ENCODE measurements at places on chromosomes 6 and 20.
A peak's percentile ranks its signal among the peaks of the same experiment; 100 is the strongest.

GRCh38 chr20:34938466-34939163 is 17.0 kb downstream of the GSS start:
- DNase-seq, result no peak

GRCh38 chr20:5061213-5061612 is 58.5 kb downstream of the PCNA start:
- DNase-seq, result peak; percentile 99

GRCh38 chr6:106318061-106318460 is 7.5 kb downstream of the ATG5 start:
- no peak for DNase-seq

DNA sequence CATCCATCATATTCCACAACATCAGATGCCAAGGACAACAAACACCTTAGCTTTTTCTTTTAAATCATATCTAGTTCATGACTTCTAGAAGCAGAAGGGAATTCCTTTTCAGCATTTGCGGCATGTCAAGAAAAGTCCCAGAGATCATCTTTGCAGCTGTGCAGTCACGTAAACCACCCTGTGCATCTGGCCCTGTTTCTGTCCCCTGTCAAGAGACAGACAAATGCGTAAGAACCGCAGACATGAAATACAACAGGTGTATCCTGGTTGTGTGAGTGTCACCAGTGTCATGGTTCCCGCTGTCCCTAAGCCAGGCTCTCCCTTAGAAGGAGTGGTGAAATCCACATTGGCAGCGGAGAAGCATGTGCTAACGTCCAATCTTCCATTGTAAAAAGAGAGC is 28.1 kb downstream of the LY86 start:
- DNase-seq, result no peak

DNA sequence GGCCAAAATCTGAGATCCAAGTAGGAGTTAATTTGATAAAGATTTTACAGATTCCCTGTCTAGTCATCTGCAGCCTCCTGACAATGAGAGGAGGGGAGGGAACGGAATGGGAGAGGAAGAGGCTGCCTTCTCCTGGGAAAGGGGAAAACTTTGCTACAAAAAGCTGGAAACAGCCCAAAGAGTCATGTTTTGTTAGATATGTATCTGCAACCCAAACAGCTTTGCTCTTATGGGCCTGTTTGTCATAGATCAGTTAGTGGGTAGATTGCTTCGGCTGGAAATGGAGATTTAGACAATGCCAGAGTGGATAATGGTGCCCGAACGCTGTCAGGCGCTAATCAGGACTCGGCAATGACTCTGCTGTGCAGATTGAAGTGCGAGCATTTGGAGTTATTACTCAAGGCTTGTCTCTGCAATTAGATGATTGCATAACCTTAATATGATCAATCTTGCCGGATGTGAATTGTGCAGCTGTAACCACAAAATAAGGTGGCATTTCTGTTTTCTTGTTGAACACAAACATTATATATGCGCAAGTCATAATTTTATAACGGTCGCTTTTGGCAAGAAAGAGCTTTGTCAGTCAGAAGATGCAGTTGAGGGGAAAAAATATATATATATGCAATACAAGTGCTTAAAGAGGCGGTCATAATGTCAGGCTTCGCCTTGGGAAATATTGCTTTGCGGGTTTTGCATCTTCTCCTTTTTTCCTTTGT is 92.4 kb upstream of the MAFB start:
- DNase-seq, result no peak

DNA sequence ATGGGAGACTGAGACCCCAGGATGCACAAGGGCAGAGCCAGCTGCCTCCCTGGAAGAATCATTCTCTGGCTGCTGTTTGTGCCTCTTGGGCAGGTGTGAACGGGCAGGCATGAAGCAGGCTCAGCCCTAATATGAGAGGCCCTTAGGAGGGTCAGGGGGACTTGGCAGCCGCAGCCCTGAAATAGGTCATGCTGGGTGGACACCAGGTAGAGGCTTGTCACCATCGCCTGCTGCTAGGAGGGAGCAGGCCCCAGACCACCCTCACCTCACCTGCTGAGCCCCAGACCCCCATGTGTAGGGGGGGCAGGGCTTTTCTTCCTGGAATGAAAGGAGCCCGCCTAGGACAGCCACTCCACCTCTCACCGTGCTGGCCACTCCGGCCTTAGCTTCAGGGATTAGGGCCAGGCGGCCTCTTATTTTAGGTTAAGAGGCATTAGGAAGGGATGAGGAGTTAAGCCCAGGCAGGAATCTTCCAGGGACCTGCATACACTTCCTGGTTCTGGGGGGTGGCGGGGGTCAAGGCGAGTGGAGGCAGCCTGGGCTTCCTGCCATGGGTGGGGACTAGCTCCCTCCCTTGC is 92.4 kb downstream of the ASXL1 start:
- no peak for DNase-seq

DNA sequence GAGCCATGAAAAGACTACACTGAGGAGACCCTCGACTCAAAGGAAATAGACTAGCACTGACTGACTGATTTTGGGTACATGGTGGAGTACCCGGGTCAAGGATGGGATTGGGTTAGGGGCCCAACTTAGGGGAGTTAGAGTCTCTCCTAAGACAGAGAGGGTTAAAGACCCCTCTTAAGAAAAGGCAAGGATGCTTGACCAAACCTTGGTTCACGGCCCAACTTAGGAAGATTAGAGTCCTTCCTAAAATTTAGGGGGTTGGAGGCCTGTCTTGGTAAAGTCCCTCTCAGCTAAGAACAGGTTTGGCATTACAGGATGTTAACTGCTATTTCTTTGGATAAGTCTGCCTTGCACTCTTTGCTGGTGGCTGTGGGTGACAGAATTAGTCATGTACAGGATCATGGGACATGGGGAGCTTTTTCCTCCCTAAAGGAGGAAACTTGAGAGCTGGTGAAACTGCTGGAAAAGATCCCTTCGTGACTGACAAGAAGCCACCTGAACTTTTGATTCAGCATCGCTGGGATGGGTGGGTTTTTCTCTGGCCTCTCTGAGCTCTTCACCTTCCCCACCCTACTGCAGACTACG is 12.3 kb upstream of the SLC22A16 start:
- DNase-seq, result no peak

GRCh38 chr20:8428988-8429387 is 296.9 kb downstream of the PLCB1 start:
- no peak for DNase-seq

GRCh38 chr6:84362193-84362821 is 134.9 kb upstream of the CEP162 start:
- DNase-seq, result no peak

DNA sequence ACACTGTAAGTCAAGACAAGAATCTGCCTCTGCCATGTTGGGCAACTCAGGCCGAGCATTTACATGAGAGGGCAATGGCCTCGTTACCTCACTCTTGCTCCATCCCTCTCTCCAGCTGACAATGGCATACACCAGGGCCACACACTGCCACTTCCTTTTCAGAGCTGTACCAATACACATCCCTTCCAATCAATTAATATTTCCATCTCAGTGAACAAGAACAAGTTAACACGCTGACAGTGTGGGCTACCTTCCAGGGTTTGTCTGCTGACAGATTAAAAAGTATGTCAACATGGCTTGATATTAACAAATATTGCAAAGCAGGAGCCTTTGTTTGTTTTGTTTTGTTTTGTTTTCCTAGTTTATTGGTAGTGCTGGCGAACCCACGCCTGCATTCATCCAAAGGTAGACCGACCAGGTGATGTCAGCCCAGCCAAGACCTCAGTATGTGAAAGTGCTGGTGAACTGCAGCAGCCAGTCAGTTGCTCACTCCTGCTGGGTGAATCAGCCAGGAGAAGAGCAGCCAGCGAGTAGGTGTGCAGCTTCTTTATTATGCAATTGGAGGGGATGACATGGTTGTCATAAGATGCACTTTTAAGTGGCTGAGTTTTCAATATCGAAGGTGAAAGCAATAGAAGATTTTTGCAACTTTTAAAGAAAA is 487.3 kb upstream of the JARID2 start:
- peak; percentile 97 for DNase-seq

DNA sequence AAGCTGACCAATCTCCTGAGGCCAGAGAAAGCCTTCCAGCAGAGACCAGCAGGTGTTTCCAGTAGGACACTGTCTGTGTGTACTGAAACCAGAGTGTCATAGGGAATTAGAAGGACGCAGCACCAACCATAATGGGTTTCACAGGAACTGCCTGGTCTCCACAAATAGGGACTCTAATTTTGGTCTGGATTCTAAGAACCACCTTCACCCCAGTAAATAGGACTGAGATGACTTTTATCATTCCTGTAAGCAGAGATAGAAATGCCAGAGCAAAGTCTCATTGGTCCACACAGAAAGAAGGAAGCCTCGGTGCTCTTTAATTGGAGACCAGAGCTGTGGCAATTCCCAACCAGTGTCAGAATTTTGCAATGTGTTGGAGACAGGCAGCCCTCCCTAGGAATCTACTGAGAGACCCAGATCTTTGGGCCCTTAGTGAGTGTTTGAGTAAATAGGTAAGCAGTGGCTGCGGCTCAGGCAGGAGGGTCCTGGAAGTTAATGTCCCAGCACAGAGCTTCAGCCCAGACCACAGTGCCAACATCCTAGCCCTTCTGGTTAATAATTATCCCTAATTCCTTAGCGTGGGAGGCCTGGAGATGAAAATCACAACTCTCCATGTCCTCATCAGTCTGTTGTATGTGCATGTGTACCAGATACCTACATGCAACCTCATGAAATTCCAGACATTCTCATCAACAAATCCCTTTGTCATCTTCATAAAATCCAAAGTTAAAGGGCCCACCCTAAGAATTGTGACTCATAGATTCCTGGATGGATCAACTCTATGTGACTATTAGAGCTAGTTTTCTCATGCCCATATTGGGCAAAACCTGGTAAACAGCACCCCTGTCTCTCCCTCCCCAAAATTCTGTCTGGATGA is 81.2 kb downstream of the UNC5CL start:
- DNase-seq, result peak; percentile 95

DNA sequence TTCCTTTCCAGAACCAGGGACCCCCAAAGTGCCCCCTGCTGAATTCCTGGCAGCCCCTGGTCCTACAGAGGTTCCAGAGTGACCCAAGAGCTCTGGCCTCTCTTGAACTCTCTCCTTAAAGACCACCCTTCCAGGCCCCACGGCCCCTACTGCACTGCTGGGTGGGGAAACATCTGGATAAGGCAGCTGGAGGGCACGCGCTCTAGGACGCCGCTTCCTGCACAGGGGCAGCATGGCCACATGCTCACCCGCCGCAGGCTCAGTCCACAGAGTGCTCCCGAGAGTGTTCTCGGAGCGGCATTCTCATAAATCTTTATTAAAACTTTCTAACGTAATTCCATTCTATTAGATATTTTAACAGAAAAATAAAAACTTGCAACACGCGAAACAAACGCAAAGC is 37.0 kb downstream of the RRBP1 start:
- DNase-seq, result no peak

DNA sequence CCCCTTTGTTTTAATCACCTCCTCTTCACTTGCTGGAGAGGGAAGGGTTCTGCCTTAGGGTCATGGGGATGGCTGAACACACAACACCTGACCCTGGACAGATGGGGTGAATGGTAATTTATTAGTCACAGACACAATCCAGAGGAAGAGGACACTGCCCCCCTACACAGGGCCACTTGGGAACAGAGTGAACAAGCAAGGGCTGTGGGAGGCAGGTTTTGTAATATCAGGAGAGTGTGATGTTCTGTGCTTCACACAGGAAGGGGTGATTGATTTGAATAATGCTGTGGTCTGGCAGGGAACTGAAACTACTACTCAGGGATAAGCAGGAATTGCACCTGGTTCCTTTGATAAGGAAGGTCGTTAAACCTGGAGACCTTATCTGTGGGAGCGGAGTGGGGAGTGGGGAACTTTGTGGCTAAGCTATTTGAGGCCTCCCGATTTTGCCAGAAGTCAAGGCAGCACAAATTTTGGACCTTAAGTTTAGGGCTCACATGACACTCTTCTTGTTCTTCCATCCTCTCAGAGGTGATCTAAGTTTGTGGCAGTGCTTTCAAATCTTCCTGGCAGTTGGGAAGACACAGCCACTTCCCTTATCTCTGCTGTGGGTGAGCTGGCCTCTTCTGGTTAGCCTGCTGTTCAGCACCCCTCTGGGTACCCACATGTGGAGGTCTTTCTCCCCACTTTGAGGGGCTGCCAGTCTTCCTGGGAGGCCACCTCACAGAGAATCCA is 77.8 kb downstream of the CD164 start:
- DNase-seq, result no peak

- DNase-seq, result no peak
These were observed 235.8 kb downstream of the EPHA7 start for GRCh38 chr6:93183531-93183972.

- DNase-seq, result no peak
These were observed 67.4 kb upstream of the BHLHE23 start for GRCh38 chr20:63074182-63074581.

DNA sequence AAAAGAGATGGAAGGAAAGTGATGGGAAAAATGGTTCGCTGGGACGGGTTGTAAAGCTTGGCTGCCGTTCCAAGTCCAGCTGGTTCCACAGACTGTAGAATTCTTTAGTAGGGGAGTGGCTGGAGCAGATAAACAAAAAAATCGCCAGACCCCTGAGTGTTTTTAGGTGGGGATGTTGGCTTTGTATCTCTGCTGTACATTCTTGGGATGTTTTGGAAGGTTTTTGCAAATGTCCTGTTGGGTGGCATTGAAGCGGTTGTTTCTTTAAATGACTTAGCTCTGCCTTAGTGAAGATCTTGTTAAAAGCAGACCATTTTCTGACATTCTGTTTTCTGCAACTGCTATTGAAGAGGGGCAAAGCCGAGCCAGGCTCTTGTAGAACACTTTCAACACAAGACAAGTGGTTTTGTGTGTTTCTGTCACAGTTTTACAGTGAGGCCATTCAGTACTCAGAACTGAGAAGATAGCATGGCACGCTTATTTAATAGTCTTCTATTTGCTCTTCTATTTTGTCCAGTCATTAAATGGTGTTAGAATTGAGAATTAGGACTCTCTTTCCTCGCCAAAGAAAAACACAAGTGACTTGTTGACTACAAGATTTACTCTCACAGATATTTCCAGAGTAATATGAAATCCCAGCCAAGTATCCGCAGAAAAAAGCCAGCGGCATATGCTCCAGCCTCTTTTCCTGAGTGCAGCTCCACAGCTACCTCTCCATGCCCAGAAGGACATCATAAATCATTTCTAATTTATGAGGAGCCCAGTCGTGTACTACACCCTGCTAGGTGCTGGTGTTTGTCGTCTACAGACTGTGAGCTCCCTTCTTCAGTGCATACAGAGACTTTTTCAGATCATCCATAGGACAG is 65.8 kb downstream of the PHACTR2 start:
- no peak for DNase-seq

- DNase-seq, result no peak
These were observed 363.6 kb upstream of the POU3F2 start for GRCh38 chr6:98470821-98471220.

DNA sequence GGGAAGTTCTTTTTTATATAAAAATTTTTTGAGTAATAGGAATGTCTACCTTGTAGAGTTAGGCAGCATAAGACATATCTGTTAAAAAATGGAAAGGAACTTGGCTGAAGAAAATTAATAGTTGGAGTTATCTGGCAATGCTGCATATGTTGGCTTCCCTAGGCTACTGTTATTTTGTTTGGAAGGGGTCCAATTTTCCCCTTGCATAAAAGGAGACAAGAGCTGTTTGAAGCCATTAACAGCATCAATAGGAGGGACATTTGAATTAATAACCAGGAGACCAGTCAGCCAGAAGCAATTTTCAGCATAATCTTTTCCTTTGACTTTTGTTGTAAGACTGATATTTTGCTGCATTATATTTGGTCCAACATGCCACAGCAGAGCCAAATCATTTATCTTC is 80.9 kb upstream of the TAB2 start:
- DNase-seq, result no peak

- peak; percentile 65 for DNase-seq
These were observed 339.4 kb downstream of the CD83 start for GRCh38 chr6:14456941-14457340.

GRCh38 chr6:153090241-153090930 is 40.7 kb downstream of the RGS17 start:
- DNase-seq, result peak; percentile 92

Measured in bronchial epithelial cell (primary cell).